ENCODE measurements at places on chromosomes 13 and 19. TPM values are rescaled to one million over a fixed set of nuclear protein-coding genes. Genes with fewer than 3 reads are reported as not detected.
A peak's percentile ranks its signal among the peaks of the same experiment; 100 is the strongest.

DNA sequence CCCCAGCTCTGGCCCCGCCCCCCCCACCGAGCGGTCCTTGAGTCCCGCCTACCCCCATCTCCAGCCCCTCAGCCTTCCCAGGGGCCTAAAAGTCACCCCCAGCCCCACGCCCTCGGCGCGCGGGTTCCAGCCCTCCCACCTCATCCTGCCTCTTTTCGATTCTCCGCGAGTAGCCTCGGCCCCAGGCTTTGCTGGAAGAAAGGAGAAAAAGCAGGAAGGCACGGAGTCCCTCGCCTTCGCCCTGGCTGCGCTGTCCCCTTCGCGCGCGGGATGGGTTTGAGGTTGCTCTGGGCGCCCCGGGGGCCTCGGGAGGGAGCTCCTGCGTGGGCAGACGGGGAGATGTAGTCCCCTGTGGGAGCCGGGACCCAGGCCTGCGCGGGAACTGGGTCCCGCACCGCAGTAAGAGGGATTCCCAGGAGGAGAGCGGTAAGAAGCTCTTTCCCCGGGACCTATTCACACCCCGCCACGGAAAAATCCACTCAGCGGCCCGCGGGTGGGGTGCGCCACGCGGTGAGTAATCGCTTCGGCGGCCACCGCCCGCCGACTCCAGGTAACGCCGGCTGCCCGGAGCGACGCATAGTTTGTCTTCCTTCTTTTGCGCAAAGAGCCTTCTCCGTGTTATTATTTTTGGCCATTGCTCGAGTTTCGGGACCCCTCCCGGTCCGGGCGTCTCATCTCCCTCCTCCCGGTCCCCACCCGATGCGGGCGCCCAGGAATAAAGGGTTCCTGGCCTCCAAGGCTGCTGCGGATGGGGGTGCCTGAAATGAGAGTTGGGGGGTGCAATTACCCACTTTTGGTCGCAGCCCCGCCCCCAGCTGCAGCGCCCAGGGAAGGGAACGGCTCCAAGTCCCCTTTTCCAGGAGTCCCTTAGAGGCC is 865 bp upstream of the CRLF1 start:
- DNase-seq, result no peak

- peak; percentile 76 for DNase-seq
Observed at GRCh38 chr13:79541426-79542049, 60.6 kb downstream of the NDFIP2 start.

GRCh38 chr19:5048091-5048726 is 79.3 kb downstream of the KDM4B start:
- DNase-seq, result peak; percentile 27

GRCh38 chr13:38872693-38873092 is 117.9 kb downstream of the STOML3 start:
- peak; percentile 50 for DNase-seq

DNA sequence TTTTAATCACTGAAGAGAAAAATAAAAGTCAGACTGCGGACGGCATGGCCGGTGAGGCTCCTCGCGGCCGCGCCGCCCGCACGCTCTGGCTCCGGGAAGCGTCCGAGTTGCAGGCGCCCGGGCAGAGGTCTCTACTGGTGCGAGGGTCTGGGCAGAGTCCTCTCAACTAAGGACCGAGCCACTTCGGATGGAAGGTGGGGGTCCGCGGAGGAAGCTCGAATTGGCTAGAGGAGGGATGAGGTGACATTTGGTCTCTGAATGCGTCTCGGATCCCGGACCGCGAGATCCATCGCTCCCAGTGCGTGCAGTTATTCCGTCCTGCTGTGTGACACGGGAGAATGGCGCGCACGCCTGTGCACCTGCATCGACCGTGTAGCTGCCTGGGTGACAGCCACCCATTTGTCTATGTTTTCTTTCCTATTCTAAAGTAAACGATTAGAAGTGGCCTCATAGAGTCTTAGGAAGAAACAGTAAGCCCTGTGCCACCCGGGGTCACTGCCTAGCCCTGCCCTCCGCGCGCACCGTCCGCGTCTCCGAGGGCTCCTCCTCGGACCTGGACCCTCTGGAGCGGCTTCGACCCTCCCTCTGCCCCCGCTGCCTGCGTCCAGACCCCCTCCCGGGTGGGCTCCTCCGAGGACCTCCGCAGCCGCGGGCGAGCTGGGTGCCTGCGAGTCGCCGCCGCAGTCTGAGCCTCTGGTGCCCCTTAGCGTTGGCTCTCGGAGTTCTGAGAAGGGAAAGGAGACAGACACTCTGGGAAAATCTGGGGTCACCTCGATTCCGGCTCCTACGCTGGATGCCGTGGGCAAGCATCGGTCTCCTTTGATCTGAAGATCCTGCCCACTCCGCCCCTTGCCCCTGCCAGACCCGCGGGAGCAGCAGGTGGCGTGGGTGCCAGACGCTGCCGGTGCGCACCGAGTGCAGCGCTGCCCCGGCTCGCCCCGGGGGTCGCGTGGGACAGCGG is 347.4 kb downstream of the LIG4 start:
- DNase-seq, result no peak

- DNase-seq, result no peak
Observed at GRCh38 chr13:113864273-113864890, 506 bp upstream of the GAS6 start.

- no peak for DNase-seq
Observed at GRCh38 chr13:31018511-31018910, 86.1 kb downstream of the TEX26 start.

DNA sequence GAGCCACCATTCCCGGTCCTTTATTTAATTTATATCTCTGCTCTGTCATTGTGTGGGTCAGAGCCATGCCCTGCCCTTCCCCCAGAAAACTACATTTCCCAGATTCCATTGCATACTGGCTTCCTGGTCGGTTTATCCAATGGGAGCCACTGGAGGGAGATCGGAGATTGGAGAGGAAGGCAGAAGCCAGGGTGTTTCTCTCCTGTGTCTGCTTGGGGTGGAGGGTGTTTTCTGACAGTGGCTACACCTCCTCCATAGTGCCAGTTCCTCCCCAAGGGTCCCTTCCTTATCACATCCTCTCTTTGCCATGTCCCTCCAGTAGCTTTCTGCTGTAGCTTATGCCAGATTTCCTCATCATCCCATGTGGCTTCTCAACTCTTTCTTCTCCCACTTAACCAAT is 19.0 kb downstream of the OLFM2 start:
- DNase-seq, result peak; percentile 9

- no peak for DNase-seq
Observed at GRCh38 chr19:5932609-5933262, 18.7 kb downstream of the CAPS start.

DNA sequence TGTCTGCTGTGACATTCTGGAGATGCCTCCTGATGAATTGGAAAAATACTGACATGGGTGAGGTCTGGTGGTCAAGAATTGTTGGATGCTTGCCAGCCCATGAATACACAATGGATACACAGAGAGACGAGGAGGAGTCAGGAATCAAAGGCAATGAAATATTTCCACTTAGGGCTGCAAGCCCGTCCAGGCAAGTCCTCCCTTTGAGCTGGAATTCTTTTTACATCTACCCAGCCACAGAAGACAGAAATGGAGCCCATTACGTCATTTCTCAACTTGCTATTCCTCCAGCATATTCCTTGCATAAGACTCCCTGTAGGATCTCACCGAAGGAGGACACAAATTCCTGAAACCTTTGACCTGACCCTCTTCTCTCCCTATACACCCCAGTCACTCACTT is 15.7 kb upstream of the IGFL4 start:
- DNase-seq, result peak; percentile 19

DNA sequence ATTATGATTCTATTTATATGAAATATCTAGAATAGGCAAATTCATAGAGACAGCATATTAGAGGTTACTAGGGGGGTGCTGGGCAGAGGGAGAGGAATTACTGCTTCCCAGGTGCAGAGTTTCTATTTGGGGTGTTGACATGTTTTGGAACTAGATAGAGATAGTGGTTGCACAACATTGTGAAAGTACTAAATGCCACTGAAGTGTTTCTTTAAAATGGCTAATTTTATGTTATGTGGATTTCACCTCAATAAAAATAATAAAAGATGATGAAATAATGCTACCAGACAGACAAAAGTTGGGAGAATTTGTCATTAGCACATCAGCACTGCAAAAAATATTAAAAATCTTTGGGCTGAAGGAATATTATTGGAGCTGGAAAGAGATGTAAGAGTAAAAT is 63.4 kb downstream of the SLC6A16 start:
- no peak for DNase-seq

DNA sequence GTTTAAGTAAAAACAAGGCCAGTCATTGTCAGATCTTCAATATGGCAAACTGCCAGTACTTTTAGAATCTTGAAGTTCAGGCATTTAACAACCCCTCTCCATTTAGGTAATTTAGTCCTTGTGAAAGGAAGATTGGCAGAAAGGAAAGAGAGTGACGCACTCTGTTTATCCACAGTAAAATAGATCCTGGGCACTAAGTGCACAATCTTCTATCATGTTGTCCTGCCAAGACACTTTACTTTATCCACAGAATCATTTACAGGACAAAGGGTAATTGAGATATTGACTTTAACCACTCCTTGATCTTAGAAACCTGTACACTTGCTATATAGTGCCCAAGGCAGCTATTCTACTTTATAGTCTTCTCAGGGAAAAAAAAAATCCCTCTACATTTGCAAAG is 786.4 kb upstream of the SLITRK1 start:
- no peak for DNase-seq

- DNase-seq, result no peak
Observed at GRCh38 chr13:105914291-105915036, 621.0 kb downstream of the EFNB2 start.

DNA sequence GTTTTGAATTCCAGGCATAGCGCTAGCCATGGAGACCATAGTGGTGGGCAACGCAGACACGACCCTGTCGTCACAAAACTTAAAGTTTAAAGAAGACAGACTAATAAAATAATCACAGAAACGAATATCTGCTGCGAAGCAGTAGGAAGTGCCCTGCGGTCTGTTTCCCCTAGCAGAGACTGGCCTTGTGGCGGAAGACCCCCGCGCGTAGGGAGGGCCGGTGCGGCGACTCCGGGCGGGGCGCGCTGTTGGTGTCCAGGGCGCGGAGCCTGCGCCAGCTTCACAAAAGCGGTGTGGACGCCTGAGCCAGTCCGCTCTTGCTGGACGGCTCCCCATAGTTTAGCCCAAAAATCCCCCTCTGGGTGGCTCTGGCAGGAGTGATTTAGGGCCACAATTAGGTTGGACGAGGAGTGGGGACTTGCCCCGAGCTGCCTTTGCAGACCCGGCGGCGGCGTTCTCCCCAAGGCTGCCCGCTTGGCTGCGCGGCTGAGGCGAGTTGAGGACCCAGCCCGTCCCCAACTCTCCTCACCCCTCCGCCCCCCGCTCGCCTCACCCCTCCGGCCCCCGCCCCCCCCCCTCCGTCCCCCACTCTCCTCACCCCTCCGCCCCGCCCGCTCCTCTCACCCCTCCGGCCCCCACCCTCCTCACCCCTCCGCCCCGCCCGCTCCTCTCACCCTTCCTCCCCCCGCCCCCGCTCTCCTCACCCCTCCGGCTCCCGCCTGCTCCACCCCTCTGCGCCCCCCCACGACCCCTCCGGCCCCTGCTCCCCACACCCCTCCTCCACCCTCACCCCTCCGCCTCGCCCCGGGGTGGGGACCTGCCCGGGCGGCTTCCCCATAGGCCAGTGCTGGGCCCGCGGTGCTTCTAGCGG is 14.2 kb upstream of the LATS2 start:
- DNase-seq, result no peak

- DNase-seq, result peak; percentile 21
Observed at GRCh38 chr19:45528744-45529419, 21.6 kb downstream of the VASP start.

The IGFL4 gene
- total RNA-seq, result not detected

The ACP5 gene
- total RNA-seq, result 3.1 TPM

The CYP2F1 gene
- total RNA-seq, result not detected

The FCGBP gene
- 26.3 TPM for total RNA-seq

The CGB5 gene
- total RNA-seq, result not detected

The ZNF283 gene
- total RNA-seq, result 20.7 TPM

The CBY2 gene
- not detected for total RNA-seq

The CD70 gene
- 112 TPM for total RNA-seq

The MATK gene
- total RNA-seq, result 0.35 TPM

The CYSLTR2 gene
- total RNA-seq, result not detected
